ENCODE measurements at places on chromosomes 7 and 10. TPM values are rescaled to one million over a fixed set of nuclear protein-coding genes. Genes with fewer than 3 reads are reported as not detected.
A peak's percentile ranks its signal among the peaks of the same experiment; 100 is the strongest.

- no peak for ATAC-seq
Observed at GRCh38 chr7:108452707-108453106, 3.5 kb downstream of the NRCAM start.

GRCh38 chr10:85961073-85961472, 405.5 kb downstream of the GRID1 start:
- ATAC-seq, result no peak

NRG3 gene
- total RNA-seq, result 17.2 TPM

GNAI1 gene
- total RNA-seq, result 33.7 TPM

SLC13A1 gene
- total RNA-seq, result not detected

GRCh38 chr7:3150027-3150426, 106.4 kb upstream of the CARD11 start:
- no peak for ATAC-seq

GRCh38 chr7:68423356-68423755, 1174.9 kb upstream of the AUTS2 start:
- ATAC-seq, result no peak

DNA sequence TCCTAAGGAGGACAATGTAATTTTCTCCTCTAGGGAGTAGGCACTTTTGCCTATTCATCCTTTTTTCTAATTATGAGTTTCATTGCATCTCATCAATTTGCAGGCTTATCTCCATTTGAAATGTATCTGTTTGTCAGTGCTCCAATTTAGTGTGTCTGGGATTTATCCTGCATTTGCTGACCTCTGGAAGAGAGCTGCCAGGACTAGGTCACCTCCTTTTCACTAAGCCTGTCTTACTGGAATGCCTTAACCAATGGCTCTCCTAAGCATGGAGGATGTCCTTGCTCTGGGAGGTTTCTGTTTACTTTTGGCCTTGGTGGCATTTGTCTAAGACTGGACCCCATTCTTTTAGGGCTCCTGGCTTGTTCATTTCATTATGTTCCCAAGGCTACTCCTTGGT, 261.5 kb downstream of the NEBL start:
- peak; percentile 58 for ATAC-seq

LAMB4 gene
- 0.15 TPM for total RNA-seq

- ATAC-seq, result peak; percentile 75
Observed at GRCh38 chr7:460374-461116, 59.1 kb downstream of the PDGFA start.

- no peak for ATAC-seq
Observed at GRCh38 chr7:50808282-50808888, 25.7 kb upstream of the GRB10 start.
